ENCODE measurements at places on chromosomes 5 and 9. TPM values are rescaled to one million over a fixed set of nuclear protein-coding genes. Genes with fewer than 3 reads are reported as not detected.

The DDX4 gene
- not detected for total RNA-seq

The ADAMTSL1 gene
- total RNA-seq = 3.4 TPM

The IFNB1 gene
- not detected for total RNA-seq

The RORB gene
- total RNA-seq = 0.06 TPM

The ROPN1L gene
- 0.93 TPM for total RNA-seq

The MOB3B gene
- total RNA-seq = 3.8 TPM

The HRCT1 gene
- 5.2 TPM for total RNA-seq
